ENCODE measurements at places on chromosomes 11 and 22. TPM values are rescaled to one million over a fixed set of nuclear protein-coding genes. Genes with fewer than 3 reads are reported as not detected.

DNA sequence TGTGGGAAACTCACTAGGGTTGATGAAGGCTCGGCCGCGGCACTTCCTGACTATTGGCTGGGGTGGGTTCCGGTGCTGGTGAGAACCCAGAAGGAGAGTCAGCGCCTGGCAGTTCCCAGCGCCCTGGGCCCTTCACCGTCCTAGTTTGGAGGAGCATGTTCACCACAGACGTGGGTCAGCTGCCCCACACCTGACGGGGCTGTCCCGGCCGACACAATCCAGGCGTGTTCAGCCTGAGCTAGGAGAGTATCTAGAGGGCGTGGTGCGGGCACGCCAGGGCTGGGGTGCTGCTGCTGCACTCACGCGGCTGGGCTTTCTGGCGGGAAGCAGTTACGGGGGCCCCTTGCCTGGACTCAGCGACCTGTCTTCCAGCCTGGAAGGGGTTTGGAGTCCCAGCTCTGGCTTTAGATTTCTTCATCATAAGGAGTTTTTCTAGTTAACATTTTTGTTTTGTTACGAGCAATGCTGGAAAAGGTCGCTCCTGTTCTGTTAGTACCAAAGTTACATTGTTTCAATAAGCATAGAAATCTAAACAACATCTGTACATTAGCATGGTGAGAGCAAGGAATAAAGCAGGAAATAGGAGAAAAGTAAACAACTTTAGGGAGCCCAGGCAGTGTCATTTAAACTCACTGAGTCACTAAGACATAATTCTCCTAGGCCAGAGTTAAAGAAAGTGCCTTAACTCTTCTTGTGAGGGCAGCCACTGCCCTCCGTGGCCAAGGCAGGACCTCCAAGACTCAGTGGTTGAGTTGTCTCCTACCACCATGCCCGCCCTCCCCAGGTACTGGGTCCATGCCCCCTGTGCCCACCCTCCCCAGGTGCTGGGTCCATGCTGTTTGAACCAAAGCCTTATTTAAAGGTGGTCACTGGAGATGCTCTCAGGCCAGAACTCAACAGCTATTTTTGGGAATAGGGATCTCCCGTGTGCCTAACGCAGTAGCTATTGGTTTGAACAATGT lies 12.1 kb upstream of the ADORA2A start:
- H3K4me1 ChIP-seq: peaks cover 6% of the 10 kb centered on the region
- DNase-seq: no peak
- H3K27me3 ChIP-seq: no peaks in the 10 kb centered on the region
- H3K4me3 ChIP-seq: no peak overlapping the region
- H3K27ac ChIP-seq: no peak overlapping the region

DNA sequence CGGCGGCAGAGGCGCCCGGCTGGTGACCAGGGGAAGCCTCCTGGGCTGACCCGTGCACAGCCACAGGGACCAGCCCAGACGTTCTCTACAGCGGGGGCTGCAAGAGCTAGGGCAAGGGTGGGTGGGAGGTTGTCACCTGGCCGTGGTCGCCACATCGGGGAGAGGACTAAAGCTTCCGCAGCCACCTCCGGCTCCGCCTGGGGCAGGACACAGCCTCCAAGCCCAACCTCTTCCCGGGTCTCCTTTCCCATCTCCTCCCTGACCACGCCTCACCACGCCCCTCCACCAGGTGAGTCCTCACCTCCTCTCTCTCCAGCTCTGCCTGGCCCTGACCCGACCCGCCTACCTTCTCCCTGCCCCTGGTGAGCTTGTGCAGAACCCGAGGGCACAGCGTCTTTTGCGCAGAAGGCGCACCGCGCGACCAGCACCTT lies 75.9 kb upstream of the LMO1 start:
- H3K36me3 ChIP-seq: no peaks in the 10 kb centered on the region
- peaks cover 7% of the 10 kb centered on the region for H3K27me3 ChIP-seq

DNA sequence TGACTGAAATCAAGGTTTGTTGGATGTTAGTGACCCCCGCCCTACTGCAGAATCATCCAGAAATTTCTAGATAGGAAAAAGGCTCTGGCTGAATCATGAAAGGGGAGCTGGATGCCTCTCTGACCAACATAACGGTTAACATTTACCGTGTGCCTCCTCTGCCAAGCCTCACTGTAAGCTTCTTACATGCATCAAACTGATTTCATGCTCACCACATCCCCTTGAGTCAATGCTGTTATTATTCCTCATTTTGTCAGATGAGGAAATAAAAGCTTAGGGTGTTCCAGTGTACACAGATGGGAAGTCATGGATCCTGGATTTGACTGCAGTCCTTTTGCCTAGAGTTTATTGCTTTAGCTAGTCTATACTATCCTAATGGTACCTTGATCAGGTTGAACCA lies 5.9 kb upstream of the HMOX1 start:
- DNase-seq: no peak
- no peaks in the 10 kb centered on the region for H3K27me3 ChIP-seq
- H3K4me1 ChIP-seq: peaks cover 39% of the 10 kb centered on the region
- H3K4me3 ChIP-seq: no peak overlapping the region

MUS81 gene
- total RNA-seq: 66.3 TPM

DNA sequence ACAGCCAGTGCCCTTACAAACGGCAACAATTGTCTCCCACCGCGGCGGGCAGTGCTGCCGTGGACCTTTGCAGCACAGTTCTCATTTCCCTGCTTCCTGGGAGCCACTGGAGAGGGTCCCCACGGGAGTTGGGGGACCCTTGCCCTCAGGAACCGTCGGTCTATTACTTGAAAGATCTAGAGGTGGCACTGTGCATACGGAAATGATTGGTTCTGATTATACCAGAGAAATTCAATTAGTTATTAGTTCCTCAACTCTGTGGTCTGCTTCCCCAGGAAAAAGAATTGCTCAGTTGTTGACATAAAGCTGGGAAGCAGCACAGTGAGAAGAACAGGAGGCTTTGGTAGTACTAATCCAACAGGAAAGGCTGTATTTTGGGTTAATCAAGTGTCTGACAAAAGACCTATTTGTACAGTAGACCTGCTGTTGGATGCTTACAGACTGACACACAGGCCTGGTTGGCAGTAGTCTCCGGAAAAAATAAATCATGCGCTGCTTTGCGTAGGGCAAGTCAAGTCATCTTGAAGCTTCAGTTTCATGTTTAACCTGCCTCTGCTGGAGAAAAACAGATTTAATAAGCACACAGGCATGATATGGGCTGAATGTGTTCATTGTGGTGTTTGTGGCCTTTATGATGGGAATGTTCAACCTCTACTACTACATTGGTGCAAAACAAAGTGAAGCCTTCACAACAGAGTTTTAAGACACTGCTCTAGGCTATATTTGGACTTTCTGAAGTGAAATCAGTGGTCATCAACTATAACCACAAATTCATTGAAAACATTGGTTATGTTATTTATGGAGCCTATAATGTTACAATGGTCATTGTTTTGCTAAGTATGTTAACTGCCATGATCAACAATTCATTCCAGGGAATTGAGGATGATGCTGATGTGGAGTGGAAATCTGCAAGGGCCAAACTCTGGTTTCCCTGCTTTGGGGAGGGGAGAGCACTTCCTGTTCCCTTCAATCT lies 54.6 kb upstream of the SC5D start:
- no peak overlapping the region for H3K4me3 ChIP-seq
- peaks cover 19% of the 10 kb centered on the region for H3K27me3 ChIP-seq
- peaks cover 16% of the 10 kb centered on the region for H3K4me1 ChIP-seq
- no peak overlapping the region for H3K27ac ChIP-seq
- DNase-seq: no peak
- no peaks in the 10 kb centered on the region for H3K36me3 ChIP-seq

DNA sequence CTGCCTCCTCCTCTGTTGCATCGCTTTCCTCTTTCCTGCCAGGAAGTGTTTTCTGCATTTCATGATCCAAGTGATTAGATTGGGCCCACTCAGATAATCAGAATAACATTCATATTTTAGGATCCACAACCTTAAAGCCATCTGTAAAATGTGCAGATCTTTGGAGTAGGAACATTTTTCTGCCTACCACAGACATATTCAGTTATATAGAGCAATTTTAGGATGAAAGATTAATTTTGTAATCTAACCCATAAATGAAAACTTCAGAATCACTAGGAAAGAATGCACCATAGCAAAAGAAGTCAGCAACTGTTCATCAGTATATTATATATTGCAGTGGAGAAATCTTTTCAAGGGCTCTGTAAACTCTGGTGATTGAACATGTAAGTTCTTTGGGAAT lies 659.9 kb upstream of the LUZP2 start:
- no peak for DNase-seq
- no peaks in the 10 kb centered on the region for H3K4me1 ChIP-seq
- H3K27ac ChIP-seq: no peak overlapping the region

Data from chondrocyte (in vitro differentiated cells).